ENCODE measurements at places on chromosomes 16 and 17.

DNA sequence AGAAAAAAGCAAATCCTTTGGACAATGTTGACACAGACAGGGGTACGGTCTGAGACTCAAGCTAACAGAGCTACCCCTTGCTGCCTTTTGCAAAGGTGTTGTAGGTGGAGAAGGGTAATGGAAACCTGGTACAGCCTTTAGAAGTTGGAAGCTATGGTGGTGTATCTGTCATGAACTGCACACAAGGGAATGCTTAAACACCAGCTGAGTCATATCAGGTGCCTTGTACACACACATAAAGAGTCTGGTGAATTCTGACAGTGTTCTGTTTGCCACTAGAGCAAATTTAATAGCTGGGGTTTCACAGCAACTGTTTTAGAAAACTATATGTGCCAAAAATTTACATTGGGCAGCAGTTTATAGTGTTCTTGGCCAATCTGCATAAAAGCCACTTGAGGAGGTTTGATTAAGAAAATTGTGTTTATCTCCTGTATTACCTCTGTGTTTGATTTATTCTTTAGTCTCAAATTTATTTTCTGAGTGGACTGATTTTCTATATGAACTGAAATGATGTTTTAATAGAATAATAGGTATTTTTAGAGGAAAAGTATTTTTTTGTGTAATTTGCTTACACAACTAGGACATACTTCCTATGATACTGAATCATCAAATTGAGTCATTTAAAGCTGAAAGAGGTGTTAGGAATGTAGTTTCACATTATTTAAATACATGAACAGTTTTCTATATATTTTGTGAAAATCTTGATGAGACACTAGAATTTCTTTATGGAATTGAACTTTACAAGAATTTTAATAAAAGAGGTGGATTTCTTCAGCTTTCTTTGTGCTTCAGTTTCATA, 136.9 kb downstream of the MAP2K6 start:
- DNase-seq = peak; percentile 26

DNA sequence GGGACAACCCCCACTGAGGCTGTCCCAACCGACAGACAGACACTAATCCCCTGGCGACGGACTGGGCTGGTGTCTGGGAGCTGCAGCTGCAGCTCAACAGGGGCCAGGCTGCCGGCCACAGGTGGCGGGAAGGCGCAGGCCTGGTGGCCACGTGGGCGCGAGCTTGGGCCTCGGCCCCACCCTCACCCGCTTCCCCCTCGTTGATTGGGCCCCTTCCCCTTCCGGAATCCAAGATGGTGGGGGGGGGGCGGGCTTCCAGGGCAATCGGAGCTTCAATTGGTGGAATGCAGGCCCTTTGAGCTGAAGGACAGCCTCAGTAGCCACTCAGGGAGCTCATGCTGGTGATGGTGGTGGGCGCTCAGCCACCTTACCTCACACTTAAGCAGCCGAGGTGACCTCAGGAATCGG, 8.7 kb upstream of the TBX4 start:
- DNase-seq = no peak

- DNase-seq = no peak
Observed at GRCh38 chr17:77723909-77724875, 234.3 kb upstream of the TNRC6C start.

- DNase-seq = no peak
Observed at GRCh38 chr17:6286233-6286632, 148.7 kb downstream of the AIPL1 start.

- DNase-seq = no peak
Observed at GRCh38 chr17:70242781-70243437, 73.6 kb downstream of the KCNJ2 start.

Measured in DMS53 (cell line).